M059J (cell line): ENCODE measurements at places on chromosomes 4 and X. TPM values are rescaled to one million over a fixed set of nuclear protein-coding genes. Genes with fewer than 3 reads are reported as not detected.

Gene CD38
- total RNA-seq, result 0.44 and 0.99 TPM in 2 replicates

Gene EGF
- total RNA-seq, result 4.9 TPM in 2 replicates

Gene DGAT2L6
- not detected in 2 replicates for total RNA-seq

Gene AMOT
- 6.7 and 8.9 TPM in 2 replicates for total RNA-seq

Gene GPC3
- total RNA-seq, result not detected in 2 replicates

Gene PDE5A
- total RNA-seq, result 42.0 and 51.5 TPM in 2 replicates

Gene KDM5C
- 75.3 and 94.5 TPM in 2 replicates for total RNA-seq

Gene MRPS18C
- total RNA-seq, result 53.0 and 97.8 TPM in 2 replicates

Gene GLRB
- total RNA-seq, result 21.0 and 28.7 TPM in 2 replicates

Gene SSX1
- 5.8 and 8.9 TPM in 2 replicates for total RNA-seq

Gene LPAR4
- 2.0 and 3.3 TPM in 2 replicates for total RNA-seq

- no peak for DNase-seq
These were observed 73.9 kb downstream of the QRFPR start for GRCh38 chr4:121306931-121307330.

DNA sequence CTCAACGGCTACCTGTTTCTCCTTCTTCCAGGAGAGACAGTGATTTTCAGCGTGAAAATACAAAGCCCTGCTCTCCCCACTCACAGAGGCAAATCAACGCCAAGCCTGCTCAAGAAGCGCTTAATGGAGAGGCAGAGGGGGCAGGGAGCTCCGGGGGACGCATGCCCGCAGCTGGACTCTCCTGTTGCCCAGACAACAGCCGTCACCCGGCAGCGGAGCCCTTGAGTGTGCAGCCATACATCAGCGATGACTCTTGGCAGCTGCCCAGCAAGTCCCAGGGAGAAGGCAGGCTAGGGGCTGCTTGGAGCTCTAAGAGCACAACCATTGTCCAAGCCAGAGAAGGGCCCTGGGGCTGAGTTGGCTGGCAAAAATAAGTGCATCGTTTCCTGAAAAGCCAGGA, 71.0 kb upstream of the AFAP1 start:
- peak; percentile 65 for DNase-seq

DNA sequence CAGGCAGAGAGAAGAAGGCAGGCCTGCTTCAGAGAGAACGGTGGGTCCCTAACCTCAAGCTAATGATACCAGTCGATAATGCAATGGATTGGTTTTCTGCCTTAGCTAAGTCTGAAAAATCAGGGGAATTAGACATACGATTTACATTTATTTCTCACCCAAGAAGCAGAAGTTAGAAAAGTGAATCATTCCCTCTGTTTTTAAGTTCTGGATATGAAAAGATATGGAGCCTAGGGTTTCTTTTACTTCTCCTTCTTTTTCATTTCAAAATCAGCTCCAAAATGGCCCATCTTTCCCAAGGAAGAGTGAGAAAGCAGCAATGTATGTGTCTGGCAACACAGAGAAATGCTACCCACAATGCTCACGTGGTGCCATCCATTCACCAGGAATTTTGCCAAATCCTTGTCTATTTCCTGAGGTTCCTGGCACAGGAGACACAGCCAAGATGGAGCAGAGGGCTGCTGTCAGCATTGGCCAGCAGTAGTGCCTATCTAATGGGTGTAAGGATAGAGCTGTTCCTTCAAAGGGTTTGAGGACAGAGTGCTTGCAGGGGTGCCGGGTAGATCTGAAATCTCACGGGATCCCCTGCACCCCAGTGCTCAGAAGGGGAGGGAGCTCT, 231.5 kb downstream of the MAML3 start:
- DNase-seq, result peak; percentile 77

DNA sequence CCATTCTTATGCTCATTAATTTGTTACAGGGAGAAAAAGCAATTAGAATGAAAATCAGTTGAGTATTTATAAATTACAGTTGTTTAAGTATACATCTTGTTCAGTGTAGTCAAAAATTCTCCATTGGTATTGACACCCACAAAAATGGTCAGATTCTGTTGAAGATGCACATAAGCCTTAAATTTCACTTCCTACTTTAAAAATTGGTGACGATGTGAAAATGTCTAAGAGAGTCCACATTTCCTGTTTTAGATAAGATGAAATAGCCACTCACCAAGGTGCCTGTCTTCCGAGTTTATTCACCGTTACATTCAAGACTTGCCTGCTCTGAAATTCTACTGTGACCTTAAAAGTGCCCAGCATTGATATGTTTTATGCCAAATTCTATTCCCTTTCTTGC, 93.6 kb downstream of the GPR143 start:
- no peak for DNase-seq

- DNase-seq, result no peak
These were observed 34.7 kb upstream of the HPGDS start for GRCh38 chr4:94377294-94377693.

- DNase-seq, result peak; percentile 69
These were observed 81.9 kb downstream of the FAM114A1 start for GRCh38 chr4:38949411-38950051.

DNA sequence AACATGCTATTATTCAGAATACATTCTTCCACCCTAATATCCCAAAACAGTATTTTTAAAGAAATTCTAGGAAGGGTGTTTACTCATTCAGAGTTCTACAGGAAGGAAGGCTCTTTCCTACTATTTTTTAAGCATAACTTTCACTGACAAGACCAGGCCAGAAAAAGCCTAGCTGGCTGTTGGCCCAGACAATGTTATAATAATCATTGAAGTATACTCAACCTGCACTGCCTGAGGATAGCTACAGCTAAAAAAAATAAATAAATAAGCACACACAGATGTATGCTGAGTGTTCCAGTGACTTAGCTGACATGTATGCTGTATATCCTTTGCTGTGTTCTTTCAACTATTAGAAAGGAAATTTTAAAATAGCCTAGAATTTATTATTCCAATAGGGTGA, 145.8 kb upstream of the SPRY1 start:
- peak; percentile 40 for DNase-seq

- DNase-seq, result peak; percentile 82
These were observed 201.0 kb upstream of the MAMLD1 start for GRCh38 chrX:150162141-150162540.

DNA sequence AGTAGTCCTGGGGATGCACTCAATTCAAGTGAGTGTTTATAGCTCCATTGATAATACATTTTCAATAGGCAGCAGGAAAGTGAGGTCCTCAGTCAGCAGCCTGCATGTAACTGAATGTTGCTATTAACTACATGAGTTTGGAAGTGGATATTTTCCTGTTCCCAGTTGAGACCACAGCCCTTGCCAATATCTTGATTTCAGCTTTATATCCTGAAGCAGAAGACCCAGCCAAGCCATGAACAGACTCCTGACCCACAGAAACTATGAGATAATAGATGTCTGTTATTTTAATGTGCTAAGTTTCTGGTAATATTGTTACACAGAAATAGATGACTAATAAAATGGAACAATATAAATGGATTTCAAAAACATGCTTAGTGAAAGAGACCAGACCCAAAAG, 63.7 kb downstream of the VSIG4 start:
- DNase-seq, result no peak

GRCh38 chr4:159400558-159401225, 297.8 kb downstream of the RAPGEF2 start:
- DNase-seq, result no peak

- no peak for DNase-seq
These were observed 5.0 kb upstream of the SLC26A1 start for GRCh38 chr4:998096-998691.

DNA sequence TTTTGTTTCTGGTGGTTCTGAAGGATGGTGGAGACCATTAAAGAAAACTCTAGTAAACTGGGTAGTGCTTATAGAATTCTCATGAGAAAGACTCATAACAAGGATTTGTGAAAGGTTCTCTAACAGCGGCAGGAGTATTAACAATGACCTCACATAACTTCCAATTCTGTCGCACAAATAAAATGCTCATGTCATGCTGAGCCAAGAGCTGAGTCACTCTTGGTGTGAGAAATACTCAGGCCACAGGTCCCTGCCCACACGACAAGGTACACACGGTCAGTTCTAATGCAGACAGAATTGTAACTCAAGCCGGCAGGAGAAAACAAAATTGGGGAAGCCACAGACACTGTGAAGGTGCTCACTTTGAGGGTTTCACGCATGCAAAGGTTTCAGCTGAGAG, 34.4 kb upstream of the C4orf50 start:
- peak; percentile 12 for DNase-seq

DNA sequence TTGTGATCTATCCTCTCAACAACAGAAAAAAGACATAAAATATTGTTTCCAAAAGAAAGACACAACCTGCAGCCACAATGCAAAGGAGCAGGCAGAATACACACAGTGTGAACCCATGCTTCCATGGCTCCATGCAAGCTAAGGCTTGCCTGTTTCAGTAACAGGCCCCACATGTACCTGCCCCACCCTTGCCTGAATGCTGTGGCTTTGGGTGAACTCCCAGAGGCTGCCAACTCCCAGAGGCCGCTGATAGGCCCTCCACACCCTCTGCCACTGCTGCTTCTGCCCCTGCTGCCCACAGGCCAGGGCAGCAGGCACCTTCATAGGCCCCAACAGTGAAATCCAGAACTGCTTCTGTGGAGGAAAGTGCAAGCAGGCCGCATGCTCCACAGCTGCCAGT, 313.9 kb downstream of the CHIC1 start:
- DNase-seq, result no peak

- DNase-seq, result peak; percentile 56
These were observed 103.9 kb upstream of the MAOA start for GRCh38 chrX:43552156-43552555.

DNA sequence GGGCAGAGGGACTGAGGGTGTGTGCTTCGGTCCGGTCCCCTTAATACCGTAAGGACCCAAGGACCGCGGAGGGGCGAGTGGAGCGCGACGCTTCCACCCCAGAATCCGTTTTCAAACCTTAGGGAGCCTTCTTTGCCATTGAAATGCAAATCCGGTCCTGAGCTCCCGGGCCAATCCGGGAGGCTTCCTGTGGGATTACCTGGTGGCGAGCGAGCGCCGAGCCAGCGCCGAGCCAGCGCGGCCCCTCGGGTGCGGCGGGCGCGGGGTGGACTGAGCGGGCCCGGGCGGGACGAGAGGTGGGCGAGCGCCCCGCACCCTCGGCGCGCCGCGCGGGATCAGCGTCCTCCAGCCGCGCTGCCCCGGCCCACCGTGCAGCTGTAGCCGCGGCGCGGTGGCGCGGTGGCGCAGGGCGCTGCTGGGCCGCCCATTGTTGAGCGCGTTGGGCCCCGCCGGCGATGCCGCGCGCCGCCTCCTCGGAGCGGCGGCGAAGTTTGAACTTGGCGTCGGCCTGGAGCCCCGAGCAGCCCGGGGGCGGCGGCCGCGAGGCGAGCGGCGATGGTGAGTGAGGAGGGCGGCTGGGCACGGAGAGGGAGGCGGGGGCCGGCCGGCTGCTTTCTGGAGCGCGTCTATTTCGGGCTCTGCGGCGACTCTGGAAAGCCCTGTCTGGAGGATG, 208.7 kb downstream of the SOWAHB start:
- DNase-seq, result peak; percentile 53

GRCh38 chrX:107713203-107713542, 62.4 kb downstream of the TSC22D3 start:
- DNase-seq, result peak; percentile 22

DNA sequence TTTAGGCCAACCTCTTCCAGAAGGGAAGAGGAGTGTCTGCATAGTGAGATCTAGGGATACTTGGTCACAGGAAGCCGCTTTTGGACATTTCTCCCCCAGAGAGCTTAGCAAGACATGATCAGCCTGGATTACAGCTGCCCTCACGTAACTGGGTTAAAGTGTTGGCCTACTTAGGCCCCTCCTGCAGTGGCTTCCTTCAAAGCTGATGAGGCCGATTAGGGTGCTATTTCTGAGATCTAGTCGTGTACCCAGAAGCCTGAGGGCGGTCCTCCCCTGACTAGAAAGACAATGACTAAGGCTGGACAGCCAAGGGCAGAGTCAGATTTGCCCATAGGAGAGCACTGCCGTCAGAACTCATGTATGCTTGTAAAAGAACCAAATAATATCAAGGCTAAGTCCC, 135.0 kb downstream of the AMMECR1 start:
- DNase-seq, result peak; percentile 70

GRCh38 chr4:73523126-73523525, 41.6 kb downstream of the AFM start:
- peak; percentile 10 for DNase-seq

DNA sequence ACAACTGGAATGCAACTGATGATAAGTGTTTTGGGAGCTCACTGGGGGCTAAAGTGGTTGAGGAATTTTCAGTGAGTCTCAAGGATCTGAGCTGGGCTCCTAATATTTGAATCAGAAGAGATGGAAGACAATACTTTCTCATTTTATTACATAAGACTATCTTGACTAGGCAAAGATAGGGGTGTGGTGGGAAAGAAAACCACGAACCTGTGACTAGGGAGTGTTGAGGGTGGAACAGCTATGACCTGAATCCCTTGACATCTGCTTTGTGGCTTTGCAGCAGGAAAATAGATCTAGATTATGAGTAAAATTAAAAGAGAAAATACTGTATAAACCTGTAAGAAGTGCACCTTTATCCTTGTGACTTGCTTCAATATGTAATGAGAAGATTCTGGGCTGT, 295.1 kb upstream of the TEX13A start:
- DNase-seq, result no peak

DNA sequence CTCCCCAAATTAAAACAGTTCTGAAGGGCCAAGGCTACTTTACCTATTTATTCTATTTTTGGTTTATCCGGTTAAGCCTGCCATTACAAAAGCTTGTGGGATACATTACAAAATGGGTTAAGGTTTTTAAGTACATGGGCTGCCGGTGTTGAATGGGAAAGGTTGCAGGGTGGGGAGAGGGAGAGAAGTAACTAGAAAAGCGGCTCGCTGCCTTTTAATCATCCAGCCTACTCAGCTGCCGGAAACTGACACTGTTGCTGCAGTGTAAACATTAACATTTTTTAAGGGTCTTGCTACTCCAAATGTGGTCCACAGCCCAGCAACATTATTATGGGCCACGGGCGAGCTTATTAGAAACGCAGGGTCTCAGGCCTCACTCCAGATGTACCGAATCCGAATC, 1.5 kb upstream of the IL1RAPL1 start:
- no peak for DNase-seq

GRCh38 chr4:12911750-12912358, 572.3 kb downstream of the RAB28 start:
- DNase-seq, result no peak

DNA sequence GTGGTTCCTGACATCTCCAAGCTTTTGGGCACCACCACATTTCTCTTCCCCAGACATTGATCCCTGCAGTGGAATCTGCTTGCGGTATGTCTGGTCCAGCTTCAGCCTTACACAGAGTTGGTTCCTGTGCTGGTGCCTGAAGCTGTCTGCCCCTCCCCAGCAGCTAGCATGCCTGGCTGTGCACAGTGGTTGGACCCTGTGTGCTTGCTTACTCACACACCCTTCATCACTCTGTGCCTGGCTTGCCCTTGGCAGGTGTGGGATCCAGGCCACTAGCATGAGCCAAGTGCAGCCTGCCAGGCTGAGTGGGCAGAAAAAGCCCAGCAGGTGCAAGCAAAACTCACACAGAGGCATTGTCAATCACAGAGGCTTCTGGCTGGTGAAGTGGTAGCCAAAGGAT, 473.8 kb downstream of the ACTRT1 start:
- DNase-seq, result no peak
